ENCODE measurements at places on chromosomes 6 and 20. TPM values are rescaled to one million over a fixed set of nuclear protein-coding genes. Genes with fewer than 3 reads are reported as not detected.

The BPIFA1 gene
- total RNA-seq = not detected

DNA sequence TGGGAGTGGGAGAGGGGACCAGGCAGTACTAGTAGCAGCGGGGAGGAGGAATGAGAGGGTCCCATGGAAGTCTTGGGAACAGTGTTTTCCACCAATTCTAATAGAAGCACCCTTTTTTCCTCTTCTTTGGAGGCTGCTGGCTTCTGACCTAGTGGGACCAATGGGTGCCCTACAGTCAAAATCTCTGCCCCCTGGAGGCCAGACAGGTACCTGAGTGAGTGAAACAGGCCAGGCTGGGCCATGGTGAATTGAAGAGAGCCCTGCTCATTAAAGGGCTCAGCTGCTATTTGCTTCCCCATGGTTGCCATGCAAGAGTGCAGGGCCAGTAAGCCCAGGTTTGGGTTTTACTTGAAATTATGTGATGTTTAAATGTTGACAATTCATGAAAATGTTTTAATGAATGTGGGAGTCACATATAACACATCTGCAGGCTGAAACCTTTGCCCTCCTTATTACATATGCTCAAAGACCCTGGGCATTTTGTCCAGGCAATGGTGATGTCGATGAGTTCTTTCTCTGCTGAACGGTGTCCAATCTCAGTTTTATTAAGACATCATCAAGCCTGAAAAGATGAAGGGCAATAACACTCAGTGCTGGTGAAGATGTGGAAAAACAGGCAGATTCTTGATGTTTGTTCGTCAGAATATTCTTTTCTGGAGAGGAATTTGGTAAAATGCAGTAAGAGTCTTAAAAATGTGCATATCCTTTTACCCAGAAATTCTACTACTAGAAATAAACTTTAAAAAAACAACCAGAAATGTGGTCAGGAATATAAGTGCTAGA is 42.3 kb upstream of the OCSTAMP start:
- no peak for DNase-seq

- DNase-seq = peak; percentile 48
Observed at GRCh38 chr20:52481443-52481842, 289.9 kb upstream of the ZFP64 start.

DNA sequence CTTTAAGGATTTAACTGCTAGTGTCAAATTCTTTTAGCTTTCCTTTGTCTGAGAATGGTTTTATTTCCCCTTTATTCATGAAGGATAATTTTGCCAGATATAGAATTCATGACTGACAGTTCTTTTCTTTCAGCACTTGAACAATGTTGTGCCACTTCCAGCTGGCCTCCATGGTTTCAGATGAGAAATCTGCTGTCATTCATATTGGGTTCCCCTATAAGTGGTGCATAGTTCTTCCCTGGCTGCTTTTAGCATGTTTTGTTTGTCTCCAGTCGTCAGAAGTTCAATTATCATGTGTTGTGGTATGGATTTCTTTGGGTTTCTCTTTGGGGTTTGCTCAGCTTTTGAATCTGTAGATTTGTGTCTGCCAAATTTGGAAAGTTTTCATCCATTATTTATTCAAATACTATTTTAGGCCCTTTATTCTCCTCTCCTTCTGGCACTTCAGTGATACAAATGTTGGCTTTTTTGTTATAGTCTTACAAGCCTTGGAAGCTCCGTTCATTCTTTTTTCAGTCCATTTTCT is 76.3 kb upstream of the TGM3 start:
- DNase-seq = no peak

Measured in lung microvascular endothelial cell (primary cell).